ENCODE measurements at places on chromosomes 1 and 21.
A peak's percentile ranks its signal among the peaks of the same experiment; 100 is the strongest.

DNA sequence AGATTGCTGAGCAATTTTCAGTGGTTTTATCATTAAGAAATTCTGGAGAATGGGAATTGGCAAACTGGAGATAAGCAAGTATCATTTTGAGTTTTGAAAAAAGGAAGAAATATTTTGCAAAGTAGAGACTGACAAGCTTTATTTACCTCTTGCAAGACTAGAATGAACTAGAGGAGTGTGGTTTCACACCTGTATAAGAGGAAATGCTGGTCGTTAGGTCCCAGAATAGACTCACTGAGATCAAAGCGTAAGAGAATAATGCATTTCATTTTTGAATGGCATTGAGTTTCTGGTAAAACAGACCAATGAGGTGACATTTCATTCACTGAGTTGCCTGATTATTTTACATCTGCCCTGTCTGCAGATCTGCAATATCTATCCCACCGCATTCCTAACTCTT lies 308.1 kb downstream of the ADGRL2 start:
- DNase-seq, result no peak

DNA sequence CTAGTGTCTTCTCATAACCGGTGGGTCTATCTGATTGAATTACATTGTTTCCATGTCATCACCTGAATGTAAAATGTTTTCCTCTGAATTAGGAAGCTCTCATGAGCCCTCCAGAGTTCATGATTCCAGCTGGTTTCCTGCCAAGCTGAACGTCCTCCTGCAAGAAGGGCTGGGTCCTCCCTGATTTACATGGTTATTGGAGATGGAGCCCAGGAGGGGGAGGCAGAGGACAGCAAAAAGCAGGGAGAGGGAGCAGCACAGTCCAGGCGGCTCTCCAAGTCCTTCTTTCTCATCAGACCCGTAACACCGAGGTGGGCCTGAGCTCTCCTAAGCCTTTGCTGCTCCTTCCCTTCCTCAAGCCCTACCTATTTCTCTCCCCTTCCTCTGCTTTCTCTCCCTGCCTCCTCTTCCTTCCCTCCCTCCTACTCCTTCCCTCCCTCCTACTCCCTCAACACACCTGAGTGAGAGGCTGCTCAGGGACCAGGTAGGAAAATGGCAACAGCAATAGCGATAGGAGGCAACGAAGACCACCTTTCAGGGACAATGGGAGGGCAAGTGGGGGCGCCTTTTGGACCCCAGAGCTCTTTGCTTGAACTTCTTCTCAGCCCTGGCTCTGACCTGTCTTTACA lies 265.9 kb downstream of the PRDM2 start:
- no peak for DNase-seq

GRCh38 chr1:29806646-29807319 lies 570.5 kb downstream of the PTPRU start:
- no peak for DNase-seq

GRCh38 chr1:57163325-57163724 lies 197.5 kb upstream of the C8B start:
- DNase-seq, result no peak

- peak; percentile 38 for DNase-seq
These were observed at the start of gene TCEA3 for GRCh38 chr1:23424293-23425192. TSS of gene TCEA3 (minus strand) at chr1:23424748. CDS start at chr1:23424633, 115 bp downstream.

DNA sequence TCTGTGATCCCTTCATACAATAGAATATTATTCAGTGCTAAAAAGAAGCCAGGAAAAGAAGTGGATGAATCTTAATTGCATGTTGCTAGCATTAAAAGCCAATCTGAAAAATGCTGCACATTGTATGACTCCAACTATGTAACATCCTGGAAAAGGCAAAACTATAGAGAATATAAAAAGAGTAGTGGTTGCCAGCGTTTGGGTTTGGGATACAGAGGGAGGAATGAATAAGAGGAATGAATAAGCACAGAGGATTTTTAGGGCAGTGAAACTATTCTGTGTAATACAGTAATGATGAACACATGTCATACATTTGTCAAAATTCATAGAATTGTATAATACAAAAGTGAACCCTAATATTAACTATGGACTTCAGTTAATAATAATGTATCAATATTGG lies 42.5 kb downstream of the GPR88 start:
- no peak for DNase-seq

GRCh38 chr21:25565272-25566211 lies 41.7 kb downstream of the MRPL39 start:
- DNase-seq, result no peak

GRCh38 chr1:181124291-181124751 lies 35.8 kb downstream of the IER5 start:
- no peak for DNase-seq

Measured in activated CD8-positive, alpha-beta memory T cell treated with anti-CD3 and anti-CD28 coated beads, Interleukin-2, amount 50 U/mL, for 4 hours (primary cell).